SK-N-MC (cell line): ENCODE measurements at places on chromosomes 1 and 21.

DNA sequence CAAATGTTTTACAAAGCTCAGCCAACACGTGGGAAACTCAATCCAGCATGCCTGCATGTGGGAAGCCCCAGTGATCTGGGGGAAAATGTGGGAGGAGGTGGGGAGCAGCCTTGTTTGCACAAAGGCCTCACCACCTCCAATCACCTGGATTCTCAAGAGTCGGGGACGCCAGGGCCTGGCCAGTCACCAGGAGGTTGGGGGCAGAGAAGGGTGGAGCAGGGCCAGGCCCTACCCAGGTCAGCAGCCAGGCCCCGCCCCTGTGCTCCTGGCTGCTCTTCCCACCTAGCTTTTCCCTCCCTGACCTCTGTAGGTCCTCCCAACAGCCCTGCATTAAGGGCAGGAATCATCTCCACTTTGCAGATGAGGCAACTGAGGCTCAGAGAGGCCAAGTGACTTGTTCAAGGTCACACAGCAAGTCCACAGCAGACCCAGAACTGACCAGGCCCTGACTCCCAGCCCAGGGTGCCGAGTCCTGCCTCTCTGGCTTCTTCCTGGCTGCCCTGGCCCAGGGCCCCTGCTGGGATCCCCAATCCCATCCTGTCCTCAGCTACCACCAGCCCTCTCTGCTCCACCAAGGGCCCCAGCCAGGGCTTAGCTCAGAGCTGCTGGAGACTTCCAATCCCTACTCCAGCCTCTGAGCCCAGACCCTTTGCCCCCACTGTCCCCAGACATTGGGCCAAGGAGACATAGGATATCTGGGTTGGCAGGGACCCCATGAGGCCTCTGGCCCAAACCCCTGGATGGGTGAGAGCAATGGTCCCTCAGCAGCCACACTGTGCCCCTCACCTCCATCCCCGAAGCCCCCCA is 508.6 kb downstream of the PTPRU start:
- DNase-seq: no peak

DNA sequence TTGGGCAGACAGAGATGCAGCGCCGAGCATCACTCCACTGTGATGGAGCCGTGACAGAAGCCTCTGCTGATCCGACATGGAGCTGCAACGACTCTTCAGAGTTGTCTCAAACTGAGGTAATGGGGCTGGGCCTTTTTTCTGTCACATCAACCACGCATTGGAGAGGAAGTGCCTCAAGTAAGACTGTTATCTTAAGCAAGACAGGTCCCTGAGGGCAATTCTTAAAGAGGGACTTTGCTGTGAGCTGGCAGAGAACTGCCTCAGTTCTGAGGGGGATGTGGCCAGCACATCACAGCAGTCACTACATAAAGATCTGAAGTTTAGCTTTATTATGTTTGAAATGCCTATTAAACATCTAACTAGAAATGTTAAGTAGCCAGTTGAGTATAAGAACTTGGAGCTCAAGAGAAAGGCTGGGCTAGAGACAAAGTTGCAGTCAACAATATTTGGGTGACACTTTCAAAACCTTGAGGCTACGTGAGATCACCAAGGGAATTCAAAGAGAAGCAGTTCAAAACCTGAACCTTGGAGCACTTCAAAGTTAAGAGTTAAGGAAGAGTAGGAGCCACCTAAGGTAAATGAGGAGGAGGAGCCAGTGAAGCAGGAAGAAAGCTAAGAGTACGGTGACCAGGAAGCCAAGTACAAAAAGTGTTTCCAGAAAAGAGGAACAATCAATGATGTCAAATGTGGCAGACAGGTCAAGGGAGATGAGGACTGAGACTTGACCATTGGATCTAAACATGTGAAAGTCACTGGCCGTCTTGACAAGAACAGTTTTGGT is 54.2 kb upstream of the BCL9 start:
- DNase-seq: no peak

DNA sequence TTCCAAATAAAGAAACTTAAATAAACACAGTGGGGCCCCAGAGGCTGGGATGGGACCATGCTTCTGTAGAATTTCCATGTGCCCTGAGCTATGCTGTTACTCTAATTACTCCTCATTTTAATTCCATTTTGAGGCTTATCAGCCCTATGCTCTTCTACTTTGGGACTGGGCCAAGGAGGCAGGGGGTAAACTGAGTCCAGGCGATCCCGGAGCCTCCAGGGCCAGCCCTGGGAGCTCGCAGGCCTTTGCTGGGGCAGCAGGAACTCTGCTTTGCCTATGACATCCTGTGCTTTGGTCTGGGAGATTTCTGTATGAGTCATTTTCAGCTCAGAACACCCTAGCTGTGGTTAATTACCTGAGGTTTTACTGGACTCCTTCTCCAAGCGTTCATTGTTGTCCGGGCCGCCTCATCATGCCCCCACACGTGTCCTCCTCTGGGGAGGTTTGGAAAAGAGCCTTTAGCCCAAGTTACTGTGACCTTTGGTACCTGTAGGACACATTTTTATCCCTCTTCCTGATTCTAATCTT is 95.7 kb downstream of the RHOU start:
- DNase-seq: no peak

DNA sequence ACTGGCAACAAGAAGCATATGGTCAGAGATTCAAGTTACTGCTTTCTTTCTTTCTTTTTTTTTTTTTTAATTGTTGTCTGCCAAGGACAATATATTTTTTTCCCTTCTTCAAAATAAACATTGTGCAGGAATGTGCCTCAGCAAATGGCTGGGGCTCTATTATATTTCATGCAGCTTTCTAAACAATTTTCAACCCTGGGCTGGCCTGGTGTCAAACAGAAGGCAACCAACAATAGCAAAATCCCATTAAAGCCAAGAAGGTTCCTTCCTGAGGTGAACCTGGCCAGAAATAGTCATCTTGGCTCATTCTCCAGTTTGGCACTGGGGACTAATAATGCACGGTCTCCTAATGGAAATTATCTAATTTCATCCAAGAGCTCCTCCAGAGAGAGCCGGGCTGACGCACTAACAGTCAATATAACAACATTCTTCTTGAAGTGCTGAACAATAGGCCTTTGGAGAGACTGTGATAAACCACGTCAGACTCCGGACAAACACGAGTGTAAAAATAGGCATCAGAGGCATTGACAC is 35.7 kb upstream of the HLX start:
- DNase-seq: no peak

DNA sequence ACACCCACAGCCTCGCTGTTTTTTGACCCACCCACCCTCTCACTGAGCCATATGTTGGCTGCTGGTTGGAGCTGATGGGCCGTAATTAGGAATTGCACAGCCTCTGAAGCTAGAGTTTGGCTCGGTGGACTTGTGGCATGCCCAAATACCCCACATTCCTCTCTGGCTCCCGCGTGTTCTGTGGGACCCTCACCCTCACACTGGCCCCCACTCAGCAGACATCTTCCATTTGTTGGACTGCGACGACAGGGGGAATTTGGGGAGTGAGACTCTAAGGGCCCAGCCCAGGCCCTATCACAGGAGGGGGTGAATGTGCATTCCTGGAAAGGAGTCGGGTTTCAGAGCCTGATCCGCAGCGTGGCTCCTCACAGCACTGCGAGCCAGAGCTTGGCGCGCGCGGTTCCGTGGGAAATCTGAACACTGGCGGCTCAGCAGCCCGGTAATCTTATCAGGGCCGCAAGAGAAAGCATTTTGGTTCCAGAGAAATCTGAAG is 5.2 kb downstream of the RCSD1 start:
- DNase-seq: no peak

GRCh38 chr1:106613068-106613467 is 443.4 kb upstream of the PRMT6 start:
- DNase-seq: peak; percentile 44

DNA sequence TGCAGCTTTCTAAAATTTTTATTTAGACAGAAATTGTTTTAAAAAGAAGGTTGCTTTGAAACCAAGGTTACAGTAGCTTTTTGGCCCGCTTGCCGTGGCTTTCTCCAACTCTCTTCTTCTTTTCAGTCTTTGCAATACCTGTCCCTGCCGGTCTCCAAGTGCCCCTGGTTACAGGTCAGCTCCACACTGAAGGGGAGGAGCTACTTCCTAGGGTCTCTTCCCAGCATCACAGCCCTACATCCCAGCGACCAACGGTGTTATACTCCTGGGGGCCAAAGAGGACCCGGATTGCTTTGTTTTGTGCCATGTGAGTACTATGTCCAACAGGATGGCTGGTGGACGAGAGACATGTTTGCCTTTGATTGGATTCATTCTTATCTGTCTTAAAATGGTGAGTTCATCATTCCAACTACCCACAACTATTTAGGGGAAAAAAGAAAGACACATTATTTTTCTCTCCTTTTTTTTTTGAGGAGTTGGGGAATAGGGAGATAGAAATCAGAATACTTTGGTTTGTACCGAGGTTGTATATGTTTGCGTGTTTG is at the start of gene FNDC7:
TSS of gene FNDC7 (plus strand) at position 303 of the 545 bp plus-strand sequence. CDS start at position 329, 26 bp downstream.
- no peak for DNase-seq

DNA sequence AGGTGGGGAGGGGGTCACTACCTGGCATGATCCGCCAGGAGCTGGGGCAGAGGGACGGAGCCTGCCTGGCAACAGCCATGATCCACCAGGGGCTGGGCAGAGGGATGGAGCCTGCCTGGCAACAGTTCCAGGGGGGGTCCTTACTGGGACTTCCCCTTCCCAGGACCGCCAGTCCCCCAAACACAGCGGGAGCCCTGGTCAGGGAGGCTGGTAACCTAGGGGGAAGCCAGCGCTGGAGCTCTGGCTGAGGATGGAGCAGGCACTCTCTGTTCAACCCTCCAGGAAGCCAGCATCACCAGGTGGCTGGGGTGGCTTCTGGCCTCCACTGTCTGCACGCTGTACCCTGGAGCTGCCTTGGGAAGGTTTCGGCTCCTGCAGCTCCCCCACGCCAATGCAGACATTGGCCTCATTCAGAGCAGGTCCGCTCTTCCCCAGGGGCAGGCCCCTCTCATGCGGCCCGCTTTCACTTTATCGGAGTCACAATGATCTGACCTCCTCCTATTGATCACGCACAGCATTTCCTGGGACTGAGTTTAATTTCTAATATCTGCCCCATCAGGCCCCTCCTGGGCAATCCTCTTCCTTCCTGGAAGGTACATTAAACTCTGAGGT is 68.4 kb upstream of the ABCG1 start:
- no peak for DNase-seq

- no peak for DNase-seq
Observed at GRCh38 chr1:108845991-108846390, 10.9 kb downstream of the AKNAD1 start.

GRCh38 chr1:246156847-246157246 is 350.2 kb downstream of the SMYD3 start:
- no peak for DNase-seq
